T-helper 1 cell (primary cell): ENCODE measurements at places on chromosomes 3 and 15.

- no peak for DNase-seq
These were observed 2.7 kb downstream of the TM4SF19 start for GRCh38 chr3:196335503-196335948.

GRCh38 chr3:69646287-69647067 is 92.8 kb upstream of the MITF start:
- no peak for DNase-seq

GRCh38 chr3:136979684-136980083 is 21.9 kb downstream of the IL20RB start:
- DNase-seq = no peak

DNA sequence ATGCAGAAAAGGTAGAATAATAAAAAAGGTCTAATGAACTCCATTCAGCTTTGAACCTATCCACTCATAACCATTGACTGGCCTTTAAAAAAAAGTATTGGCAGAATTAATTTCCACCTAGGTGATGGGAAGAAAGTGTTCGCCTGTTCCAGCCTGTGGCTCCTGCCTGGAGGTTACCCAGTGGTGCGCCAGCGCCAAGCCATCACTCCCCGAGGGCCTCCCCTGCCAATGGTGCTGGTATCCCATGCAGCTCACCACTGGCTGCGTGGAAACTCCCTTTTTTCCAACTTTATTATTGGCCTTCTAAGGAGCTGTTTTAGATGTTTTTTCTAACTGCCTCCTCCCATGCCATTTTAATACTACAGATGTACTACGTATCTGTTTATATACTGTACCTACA is 29.4 kb downstream of the NIPA2 start:
- DNase-seq = no peak

- DNase-seq = no peak
These were observed 20.2 kb upstream of the PARP14 start for GRCh38 chr3:122660297-122660974.

DNA sequence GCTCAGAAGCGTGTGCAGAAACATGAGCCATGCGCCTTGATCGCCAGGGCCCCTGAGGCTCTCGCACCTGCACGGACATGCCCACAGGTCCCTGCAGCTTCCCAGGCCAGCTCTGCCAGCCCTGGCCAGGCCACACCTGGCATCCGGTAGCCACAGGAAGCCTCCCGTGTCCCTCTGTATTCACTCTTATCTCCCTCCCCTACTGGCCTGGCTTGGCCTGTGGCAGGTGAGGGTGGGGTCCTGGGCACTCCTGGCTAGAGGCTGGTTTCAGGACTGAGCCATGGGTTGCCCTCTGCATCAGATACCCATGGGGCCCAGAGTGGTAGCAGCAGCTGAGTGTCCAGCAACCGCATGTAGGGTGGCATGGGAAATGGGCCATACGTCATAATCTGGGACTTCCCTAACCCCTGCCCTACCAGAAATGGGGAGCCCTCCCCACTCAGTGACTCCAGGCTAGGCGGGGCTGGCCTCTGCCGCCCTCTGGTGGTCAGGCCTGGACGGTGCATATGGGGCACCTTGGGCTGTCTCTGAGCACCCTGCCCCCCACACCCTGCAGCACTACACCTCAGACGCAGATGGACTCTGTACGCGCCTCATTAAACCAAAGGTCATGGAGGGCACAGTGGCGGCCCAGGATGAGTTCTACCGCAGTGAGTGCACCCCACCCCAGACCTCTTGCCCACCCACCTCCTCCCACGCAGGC is 12.6 kb upstream of the LMAN1L start:
- peak; percentile 74 for DNase-seq

DNA sequence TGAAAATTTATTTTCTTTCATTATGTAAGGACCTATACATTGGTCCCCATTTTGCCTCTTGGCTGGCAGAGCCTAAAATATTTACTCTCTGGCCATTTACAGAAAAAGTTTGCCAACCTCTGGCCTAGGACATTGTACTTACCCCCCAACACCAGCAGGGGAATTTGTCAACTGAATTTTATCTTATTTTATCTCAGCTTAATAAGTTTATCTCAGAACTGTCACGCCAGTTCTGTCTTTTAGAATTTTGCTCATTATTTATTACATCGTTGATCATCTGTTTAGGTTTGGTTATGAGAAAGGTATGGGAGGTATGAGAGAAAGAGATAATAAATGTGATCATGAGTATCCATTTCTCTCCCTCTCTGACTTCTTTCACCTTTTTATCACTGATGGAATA is 38.3 kb downstream of the CHD2 start:
- DNase-seq = no peak

DNA sequence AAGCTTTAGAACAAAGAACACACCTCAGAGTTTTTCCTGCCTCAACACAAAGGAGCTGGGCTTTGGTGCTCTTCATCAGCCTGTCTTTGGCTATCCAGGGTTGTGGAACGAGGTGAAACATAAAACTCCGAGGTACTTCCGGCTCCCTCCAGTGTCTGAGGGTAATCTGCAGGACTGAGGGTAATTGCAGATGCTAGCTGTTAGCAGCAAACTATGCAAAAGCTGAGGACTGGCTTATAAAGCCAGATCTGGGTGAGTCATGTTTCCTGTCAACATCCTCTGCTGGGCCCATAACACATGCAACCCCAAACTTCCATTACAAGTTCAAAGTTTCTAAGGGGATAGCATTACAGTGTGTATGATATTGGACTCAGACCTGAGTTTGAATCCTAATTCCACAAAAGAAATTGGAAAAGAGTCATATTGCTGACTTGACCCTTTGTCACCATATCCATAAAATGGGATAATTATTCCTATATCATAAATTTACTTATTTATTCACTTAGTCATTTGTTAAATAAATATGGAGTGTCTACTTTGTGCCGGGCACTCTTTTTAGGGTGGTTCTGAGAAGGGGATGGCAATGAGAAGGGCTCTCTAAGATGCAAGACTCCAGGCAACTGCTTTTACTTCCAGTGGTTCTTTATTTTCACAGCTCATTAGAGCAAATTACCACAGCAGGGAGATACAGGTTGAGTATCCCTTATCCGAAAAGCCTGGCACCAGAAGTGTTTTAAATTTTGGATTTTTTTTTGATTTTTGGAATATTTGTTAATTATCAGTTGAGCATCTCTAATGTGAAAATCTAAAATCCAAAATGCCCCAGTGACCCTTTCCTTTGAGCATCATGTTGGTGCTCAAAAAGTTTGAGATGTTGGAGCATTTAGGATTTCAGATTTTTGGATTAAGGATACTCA is 9.5 kb upstream of the TRIM69 start:
- peak; percentile 97 for DNase-seq

- DNase-seq = no peak
These were observed 145.7 kb downstream of the EPHA6 start for GRCh38 chr3:96959901-96960641.

DNA sequence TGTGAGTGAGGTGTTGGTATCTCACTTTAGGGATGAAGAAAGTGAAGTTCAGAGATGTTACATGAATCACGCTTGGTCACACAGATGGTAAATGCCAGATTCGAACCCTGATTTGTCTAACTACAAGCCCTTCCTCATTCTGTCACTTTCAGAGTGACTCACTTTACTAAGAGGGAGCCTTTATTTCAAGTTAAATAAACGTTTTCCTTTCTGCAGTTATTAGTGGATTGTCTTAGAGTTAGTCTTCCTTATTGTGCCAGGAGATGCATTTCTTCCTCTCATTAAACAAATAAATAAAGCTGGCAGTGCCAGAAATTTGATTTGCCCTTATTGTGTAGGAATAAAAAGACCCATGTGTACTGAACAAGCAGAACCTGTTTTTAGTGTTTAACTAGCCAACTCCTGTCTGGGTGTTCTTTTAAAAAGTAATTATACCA is 162.5 kb downstream of the AKAP13 start:
- DNase-seq = no peak

DNA sequence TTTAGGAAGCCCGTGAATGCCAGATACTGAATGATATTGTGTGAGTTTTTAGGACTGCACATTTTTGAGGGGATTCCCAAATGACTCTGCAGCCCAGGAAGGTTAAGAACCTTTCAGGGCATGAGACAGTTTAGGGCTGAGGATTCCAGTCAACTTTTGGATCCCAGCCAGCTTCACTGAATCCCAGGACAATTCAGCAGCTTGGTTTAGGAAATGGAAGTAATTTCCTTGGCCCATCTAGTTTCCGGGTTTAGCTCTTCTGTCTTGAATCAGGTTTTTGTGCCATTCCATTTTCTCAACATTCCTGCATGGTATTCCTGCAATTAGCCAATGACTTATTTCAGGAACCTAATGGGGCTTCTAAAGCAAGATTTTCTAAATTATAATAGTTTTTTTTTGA is 253.9 kb downstream of the LSAMP start:
- no peak for DNase-seq

GRCh38 chr3:149058602-149059001 is 27.7 kb downstream of the HLTF start:
- DNase-seq = no peak

DNA sequence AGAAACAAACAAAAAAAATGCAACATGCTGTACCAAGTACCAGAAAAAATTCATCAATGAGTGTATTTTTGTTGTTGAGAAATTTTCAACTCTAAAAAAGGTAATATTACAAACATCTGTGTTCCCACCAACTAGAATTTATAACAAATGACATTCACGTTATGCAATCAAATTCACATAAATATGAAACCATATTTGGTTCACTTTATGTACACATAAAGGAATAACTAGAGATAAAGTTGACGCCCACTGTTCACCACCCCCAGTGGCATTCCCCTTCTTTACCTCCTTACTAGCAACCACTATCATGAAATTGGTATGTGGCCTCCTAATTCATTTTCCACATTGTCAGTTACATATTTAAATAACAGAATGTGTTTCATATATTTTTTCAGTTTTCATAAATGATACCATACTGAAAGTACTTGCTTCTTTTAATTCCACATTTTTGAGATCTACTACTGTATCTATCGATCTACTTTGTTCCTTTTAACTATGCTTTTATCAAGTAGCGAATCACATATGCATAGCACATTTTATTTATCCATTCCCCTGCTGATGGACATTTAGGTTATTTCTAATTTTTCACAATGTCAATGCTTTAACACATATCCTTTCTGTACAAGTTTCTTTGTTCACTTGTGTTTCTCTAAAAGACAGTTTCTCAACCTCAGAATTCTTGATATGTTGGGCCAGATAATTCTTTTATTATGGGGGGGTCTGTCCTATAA is 34.5 kb downstream of the TBC1D5 start:
- no peak for DNase-seq

DNA sequence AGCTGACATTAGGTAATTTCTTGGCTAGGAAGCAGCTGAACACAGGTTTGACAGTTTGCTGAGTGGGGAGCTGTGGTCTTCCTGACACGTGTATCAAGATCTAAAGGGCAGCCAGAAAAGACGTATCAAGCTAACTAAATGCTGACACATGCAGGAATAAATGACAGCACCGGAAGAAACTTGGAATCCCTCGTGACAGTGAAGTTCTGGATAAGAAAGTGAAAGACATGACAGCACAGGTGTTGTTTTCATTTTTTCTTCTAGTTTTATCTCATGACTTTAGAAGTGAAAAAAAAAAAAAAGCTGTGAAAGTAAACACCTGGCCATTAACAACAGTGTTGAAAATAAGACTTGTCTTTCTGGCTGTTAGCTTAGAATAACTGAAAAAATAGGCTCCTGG is 48.7 kb downstream of the FGF7 start:
- no peak for DNase-seq

DNA sequence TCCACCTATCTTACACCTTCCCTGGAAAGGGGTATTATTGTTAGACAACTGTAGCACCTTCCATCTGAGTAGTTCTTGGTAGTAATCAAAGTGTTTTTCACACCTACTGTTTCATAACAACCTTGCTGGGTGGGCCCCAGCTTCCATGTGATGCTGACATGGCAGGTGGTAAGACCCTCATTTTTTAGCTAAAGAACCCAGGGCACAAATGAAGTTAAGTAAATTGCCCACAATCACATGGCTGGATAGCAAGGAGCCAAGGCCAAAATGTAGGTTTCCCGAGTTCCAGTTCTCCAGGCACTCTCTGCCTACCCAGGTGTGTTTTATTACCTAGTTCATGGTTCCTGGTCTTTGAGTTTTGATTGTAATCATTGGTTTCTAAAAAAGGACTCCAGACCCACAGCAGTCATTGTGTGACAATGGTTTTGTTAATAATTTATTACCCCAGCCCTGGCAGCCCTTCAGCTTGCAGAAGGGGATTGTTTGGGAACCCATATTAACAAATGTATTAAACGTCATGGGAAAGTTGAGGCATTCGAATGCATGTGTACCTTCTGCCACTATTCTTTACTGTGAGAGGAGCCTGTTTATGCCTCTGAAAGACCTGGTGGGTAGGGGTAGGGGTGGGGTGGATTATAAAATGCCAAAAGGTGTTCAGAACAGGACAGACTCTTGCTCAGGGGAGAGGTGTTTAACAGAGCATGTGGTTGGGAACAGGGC is 222.2 kb upstream of the BHLHE40 start:
- no peak for DNase-seq

DNA sequence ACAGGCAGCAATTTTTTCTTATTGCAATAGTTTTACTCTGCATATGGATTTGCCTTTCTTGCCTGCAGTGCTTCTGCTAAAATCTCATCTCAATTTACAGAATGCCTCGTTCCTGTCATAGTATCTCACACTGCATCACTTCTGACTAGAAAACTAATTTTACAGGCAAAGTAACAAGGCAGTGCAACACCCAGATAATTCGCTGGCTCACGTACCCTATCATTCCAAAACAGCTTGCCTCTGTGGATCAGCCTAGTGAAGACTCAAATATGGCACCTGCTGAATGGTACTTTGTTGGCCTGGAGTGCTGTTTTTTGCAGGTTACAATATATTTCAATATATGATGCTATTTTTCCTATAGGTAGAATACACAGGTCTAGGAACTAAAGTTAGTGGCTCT is 5.3 kb downstream of the EIF5A2 start:
- DNase-seq = no peak

GRCh38 chr3:24472358-24472757 is 22.3 kb downstream of the THRB start:
- no peak for DNase-seq

- DNase-seq = no peak
These were observed 22.1 kb downstream of the MSL2 start for GRCh38 chr3:136173939-136174490.

DNA sequence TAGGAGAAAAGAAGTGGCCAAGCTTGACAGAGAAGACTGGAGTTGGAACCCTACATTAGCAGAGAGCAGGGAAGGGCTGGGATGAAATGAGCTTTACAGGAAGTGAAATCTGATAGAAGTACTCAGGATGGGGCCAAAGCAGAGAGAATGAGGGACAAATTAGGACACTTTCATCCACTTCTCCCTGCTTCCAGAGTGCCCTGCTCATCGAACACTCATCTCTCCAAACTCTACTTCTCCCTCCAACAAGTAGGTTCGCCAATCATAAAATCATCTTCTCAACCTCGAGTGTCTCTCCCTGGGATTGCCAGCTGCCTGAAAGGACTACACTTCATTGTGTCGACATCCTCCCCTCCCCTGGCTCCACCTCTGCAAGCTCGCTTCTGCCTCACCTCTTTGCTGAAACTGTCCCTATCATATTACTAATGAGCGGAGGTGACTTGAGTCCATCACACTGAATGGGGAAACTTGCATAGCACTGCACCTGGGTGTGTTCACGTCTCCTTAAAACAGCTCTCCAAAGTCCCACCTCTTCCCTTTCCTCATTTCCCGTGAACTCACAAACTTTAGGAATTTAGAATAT is 365.8 kb downstream of the FOXP1 start:
- no peak for DNase-seq

GRCh38 chr3:38586546-38587520 is 62.7 kb downstream of the SCN5A start:
- no peak for DNase-seq
